Stimulated activated CD4-positive, alpha-beta T cell treated with anti-CD3 and anti-CD28 coated beads, TNF-alpha, amount 100 ng/mL, for 4 hours (primary cell): ENCODE measurements at places on chromosomes 7 and 10.

- DNase-seq = peak; percentile 10
These were observed 570 bp upstream of the PRTFDC1 start for GRCh38 chr10:24952707-24953645.

GRCh38 chr7:28205506-28205905, 24.9 kb upstream of the JAZF1 start:
- DNase-seq = no peak

DNA sequence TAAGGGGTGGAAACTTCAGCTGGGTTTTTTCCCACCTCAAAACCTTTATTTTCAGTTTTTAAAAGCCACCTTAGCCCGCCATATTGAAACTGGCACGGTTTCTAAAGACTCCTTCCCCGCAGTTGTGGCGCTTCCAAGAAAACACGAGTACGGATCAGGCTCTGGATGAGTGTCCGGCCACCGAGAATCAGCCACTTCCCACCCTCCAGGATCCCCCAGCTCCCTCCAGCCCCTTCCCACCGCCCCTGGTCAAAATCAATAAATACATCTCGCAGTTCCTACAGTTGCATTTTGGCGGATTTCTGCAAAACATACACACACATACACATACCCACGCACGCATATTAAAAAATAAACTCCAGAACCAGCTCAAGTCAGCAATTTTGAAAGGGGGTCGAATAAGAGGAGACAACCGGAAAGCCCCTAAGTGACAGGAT, 1.1 kb downstream of the SFMBT2 start:
- DNase-seq = no peak

DNA sequence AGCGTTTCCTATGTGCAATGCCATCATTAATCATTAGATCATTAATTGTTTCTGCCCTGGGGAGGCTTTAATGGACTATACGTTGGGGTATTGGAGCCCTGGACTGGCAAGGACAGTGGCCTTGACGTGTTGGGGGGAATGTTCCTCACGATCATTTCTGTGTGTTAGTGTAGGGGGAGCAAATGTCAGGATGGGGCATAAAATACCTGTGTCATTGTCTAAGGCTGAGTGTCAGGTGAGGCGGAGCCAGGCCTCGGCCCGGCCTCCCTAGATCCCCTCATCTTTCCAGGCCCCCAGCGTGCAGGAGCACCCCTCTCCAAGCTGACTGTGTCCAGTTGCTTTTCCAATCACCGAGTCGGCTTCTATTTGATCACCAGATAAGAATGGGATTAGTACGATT, 346.4 kb upstream of the SHH start:
- no peak for DNase-seq

DNA sequence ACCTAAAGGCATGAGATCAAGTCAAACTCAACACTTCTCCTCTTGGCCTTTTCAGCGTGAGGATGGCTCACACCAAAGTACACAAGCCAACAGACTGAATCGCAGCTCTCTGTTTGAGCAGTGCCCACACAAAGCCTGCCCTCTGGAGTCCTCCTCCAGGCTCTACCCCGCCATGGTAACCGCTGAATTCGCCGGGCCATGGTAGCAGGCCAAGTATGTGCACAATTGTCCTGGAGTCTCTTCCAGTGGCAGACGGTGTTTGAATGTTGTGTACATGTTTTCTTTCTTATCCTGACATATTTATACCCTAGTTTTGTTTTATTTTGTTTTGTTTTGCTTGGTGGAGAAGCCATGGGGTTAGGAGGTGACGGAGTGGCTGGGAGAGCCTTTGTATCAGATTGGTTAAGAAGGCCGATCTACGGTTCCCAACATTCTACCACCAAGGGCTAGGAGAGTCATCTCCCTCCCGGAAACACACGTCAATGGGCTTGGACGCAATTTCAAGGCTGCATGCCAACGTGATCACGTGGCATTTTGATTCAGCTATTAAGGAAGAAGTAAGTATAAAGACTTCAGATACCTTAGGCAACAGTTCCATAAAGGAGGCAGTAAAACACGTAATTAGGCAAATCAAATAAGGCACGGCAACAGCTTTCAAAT, 12.1 kb upstream of the SHH start:
- DNase-seq = no peak

- DNase-seq = no peak
These were observed 263.1 kb downstream of the RPS24 start for GRCh38 chr10:78296785-78297184.

DNA sequence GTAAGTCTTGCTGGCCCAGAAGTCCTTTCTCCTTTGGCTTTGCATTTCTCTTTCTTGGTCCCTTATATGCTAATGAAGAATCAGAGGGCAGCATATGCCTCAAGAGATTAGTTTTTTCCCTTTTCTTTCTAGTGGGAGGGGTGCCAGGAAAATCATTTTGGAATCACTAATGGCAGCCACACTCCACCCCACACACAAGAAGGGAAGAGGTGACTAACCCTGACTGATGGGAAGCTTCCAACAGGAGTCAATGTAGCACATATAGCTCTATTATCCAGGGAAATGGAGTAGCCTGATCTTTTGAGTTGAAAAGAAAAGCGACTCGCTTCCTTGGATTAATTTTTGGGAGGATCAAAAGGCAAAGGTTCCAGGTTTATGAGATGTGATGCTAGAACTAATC, 225.3 kb downstream of the KIF20B start:
- no peak for DNase-seq

GRCh38 chr7:95441042-95441823, 6.4 kb upstream of the PON2 start:
- DNase-seq = no peak

DNA sequence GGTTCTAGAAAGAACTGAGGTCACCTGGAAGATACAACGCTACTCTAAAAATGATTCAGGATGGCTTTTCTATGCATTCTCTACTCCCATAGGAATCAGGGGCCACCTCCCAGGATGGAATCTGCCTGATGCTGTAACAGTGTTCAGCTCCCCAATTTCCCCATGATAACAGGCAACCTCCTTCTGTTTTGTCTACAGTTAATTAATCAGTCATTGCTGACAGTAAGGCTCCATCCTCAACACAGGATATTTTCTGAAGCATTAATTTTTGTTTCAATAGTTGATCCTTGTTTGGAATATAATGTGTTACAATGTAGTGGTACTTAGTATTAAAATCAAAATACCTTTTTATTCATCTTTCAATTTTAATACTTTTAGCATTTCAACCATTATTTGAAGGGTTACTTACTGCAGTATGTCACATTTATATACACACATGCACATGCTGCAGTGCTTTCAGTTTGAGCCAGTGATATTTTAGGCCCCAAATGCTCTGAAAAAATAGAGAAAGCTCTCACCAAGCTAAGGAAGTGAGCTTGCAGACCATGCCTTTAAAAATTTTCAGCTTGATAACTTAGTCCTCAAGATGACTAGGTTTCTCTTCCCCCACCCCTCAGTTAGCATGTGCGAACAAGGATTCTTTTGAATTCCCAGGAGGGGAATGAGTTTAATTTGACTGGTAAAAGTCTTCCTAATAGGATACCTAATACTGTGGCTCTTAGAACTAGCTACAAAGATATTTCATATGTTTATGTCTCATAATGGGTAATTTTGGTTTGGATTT, 592 bp upstream of the PIK3CG start:
- no peak for DNase-seq

- DNase-seq = no peak
These were observed 1066.2 kb downstream of the LRMDA start for GRCh38 chr10:76497666-76498065.

DNA sequence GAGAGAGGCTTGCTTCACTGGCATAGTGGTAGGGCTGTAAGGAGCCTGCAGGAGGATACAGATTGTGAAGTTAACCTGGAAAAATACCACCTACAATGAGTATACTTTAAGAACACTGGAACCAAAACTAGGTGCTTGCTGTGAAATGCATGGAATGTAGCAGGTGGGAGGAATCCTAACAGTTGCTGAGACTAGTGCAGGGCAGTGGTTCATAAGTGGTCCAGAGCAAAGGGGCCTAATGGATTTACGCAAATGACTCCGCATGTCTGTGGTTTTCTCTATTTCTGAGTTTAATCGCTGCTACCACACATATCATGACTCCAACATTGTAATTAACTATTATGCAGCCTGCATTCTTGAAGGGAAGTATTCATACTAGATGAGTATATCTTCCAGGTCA, 218.4 kb downstream of the CHRM2 start:
- no peak for DNase-seq

DNA sequence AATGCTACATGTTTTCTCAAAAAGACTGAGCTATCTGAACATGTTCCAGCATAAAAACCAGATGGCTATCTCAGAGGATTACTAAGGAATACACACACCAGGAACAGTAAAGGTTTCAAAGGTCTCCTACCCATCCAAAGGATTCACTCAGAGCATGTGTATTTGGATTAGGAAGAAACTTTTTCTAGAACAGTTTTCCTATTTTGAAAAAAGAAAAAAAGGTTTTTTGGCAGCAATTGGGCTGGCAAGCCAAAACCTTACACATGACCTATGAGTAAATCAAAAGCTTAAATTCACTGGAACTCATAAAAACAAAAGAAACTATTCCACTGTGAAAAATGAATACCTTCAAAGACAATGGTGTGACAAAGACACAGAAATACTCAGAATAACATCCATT, 9.6 kb downstream of the TPK1 start:
- DNase-seq = no peak

DNA sequence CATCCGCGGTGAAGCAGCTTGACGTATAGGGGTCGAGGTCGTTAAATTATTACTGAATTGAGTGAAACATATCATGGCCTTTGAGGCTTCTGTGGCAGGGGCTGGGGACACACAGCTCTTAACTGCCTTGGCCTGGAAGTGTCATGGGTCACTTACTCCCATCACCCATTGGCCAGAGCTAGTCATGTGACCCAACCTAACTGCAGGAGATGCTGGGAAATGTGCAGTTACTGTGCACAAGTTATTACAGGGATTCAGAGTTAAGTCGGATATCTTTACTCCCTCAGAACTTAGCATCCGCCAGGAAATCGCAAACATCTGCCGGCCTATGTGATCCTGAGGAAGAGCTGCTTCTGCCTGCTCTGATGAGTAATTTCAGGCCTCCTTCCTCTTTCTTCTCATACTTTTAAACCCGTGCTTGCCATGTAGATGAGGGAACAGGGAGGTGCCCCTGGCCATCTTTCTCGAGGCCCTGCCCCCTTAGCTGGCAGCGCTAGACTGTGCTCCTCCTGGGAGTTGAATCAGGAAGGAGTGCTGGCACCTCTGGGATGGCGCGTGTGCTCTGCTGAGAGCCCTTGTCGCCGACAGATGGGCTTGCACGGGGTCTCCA, 203.6 kb downstream of the TCF7L2 start:
- DNase-seq = no peak

- DNase-seq = no peak
These were observed 130.2 kb upstream of the COBL start for GRCh38 chr7:51446785-51447184.

DNA sequence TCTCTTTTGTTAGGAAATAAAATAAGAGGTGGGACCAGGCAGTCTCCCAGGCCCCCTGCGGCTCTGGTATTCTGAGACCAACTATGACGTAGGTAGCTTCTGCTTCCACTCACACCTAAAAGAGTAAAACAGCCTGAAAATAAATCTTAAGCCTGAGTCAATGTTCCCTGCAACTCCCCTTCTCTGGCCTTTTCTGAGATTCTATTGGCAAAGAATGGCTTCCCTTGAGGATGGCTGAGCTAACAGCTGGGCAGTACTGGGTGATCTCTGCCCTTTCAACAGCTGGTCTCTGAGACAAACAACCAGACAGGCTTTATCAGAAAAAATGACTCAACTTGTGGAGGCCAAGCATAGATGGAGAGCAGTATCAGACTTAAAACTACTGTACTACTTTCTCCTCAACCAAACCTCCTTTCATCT, 58.7 kb downstream of the CREB3L2 start:
- DNase-seq = no peak

- no peak for DNase-seq
These were observed 122.0 kb downstream of the SKIDA1 start for GRCh38 chr10:21403256-21404015.

DNA sequence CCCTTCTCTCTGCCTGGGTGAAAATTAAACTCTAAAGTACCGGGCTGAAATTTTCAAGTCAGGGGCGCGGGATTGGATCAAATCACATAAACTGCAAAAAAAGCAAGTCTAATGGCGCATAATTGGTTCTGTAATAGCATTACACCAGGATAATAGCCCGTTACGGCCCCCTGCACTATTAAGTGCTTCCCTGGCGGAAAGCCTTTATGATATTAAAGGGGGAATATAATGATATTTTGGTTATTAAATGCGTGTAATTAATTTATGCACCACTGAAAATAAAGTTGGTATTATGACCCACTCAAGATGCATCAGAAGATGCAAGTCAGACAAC, 744 bp upstream of the DRGX start:
- DNase-seq = no peak

- DNase-seq = no peak
These were observed 371.9 kb downstream of the ZWINT start for GRCh38 chr10:55989188-55989587.

DNA sequence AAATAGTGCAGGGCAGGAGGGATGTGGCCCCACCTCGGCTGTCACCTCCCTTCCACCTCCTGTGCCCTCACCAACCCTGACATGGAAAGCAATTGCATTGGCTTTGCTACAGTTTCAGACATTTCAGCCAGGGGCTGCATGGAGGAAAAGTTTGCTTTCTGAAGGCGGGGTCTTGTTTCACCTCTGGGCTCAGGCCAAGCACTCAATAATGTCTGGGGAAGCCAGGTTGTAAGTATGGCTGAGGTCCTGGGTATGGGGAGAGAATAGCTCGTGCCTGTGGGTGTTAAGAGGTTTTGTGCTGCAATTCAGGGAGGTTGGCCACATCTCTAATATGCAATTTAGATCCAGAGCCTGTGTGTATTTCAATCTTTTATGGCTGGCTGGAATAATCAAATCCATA, 238.4 kb upstream of the MKI67 start:
- no peak for DNase-seq

- no peak for DNase-seq
These were observed 89.1 kb upstream of the IFRD1 start for GRCh38 chr7:112361154-112361553.

- DNase-seq = no peak
These were observed 129.5 kb downstream of the SDK1 start for GRCh38 chr7:3430588-3430987.

DNA sequence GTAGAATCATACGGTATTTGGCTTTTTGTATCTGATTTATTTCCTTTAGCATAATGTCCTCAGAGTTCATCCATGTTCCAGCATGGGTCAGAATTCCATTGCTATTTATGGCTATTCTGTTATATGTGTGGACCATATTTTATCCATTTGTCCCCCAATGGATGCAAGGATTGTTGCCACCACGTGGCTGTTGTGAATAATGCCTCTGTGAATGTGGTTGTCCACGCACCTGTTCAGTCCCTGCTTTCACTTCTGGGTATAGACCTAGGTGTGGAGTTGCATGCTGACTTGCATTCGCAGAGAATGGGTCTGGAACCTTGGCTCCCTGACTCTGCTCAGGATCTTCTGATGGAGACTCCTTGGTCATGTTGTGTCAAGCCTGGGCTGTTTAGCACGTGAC, 199.9 kb downstream of the CAMK1D start:
- no peak for DNase-seq
